Kidney (tissue), 22 donors: ENCODE measurements at places on chromosomes 4 and X. TPM values are rescaled to one million over a fixed set of nuclear protein-coding genes. Genes with fewer than 3 reads are reported as not detected.

Gene GPR34
- total RNA-seq = 17.9 TPM

- peak; percentile 29 for DNase-seq
- no peak overlapping the region for H3K4me3 ChIP-seq
- no peak overlapping the region for H3K27ac ChIP-seq
- no peaks in the 10 kb centered on the region for H3K36me3 ChIP-seq
- no peaks in the 10 kb centered on the region for H3K27me3 ChIP-seq
Observed at GRCh38 chrX:9340598-9341290, 124.1 kb upstream of the TBL1X start.

DNA sequence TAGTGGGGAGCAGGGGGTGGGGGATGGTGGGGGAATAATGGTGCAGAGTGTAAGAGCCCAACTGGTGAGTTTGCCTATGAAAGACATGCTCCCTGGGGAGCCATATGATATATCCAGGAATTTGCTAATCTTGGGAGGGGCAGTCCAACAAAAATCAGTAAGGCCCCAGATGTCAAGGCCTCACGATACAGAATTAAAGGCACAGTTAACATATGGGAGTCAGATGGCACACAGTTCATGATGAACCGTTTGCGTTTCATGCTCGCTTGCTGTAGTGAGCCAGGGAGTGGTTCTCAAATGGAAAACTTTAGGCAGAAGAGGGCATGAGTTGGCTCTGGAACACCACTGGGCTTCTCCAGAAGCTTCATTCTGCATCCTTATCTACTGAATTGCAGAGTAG is 33.9 kb upstream of the VCX2 start:
- no peak overlapping the region for H3K4me3 ChIP-seq
- H3K27me3 ChIP-seq = no peaks in the 10 kb centered on the region
- no peak for DNase-seq
- no peaks in the 10 kb centered on the region for H3K4me1 ChIP-seq
- H3K36me3 ChIP-seq = no peaks in the 10 kb centered on the region

DNA sequence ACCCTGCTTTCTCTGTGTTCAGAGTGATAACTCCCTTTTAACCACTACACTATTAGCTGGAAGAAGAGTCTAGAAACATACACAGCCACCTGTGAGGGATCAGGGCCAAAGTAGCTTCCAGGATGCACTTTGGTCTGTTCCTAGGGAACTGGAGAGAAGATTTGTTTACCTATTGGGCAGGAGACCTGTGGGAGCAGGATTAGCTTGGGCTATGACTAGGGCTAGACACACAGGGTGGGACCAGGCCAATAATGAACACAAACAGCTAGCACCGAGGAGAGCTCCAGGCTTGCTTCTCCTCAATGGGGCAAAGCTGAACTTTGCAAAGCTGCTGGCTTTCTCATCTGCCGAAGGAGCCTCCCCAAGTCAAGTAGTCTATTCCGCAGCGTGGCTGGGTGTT is 24.4 kb upstream of the MAP7D3 start:
- H3K27ac ChIP-seq = no peak overlapping the region
- no peaks in the 10 kb centered on the region for H3K27me3 ChIP-seq
- no peak for DNase-seq
